Endothelial cell of coronary artery (primary cell): ENCODE measurements at places on chromosomes 7 and 10. TPM values are rescaled to one million over a fixed set of nuclear protein-coding genes. Genes with fewer than 3 reads are reported as not detected.

ATOH7 gene
- total RNA-seq: not detected in 2 replicates

NODAL gene
- total RNA-seq: not detected in 2 replicates

EPO gene
- not detected in 2 replicates for total RNA-seq

DNAJC9 gene
- total RNA-seq: 28.2 and 53.1 TPM in 2 replicates

LARP4B gene
- total RNA-seq: 28.4 and 34.7 TPM in 2 replicates

MAP3K8 gene
- total RNA-seq: 1.8 and 4.0 TPM in 2 replicates

WDR91 gene
- total RNA-seq: 3.0 and 4.1 TPM in 2 replicates

IL2RA gene
- total RNA-seq: not detected in 2 replicates

BNIP3 gene
- 39.2 and 120 TPM in 2 replicates for total RNA-seq

SUN3 gene
- not detected in 2 replicates for total RNA-seq

C7orf57 gene
- 0.09 TPM in 1 of 2 replicates, not detected in the other for total RNA-seq

HNRNPH3 gene
- 28.5 and 35.9 TPM in 2 replicates for total RNA-seq

CREB5 gene
- 1.7 and 3.5 TPM in 2 replicates for total RNA-seq

LIPK gene
- total RNA-seq: not detected in 2 replicates

GFRA1 gene
- total RNA-seq: 3.7 TPM in 1 of 2 replicates, not detected in the other

HSPA12A gene
- total RNA-seq: 0.28 and 0.45 TPM in 2 replicates

SRRM3 gene
- total RNA-seq: 0.45 and 1.3 TPM in 2 replicates

EVX1 gene
- not detected in 2 replicates for total RNA-seq

ASCC1 gene
- 23.0 and 26.9 TPM in 2 replicates for total RNA-seq

CUZD1 gene
- 0.54 and 1.0 TPM in 2 replicates for total RNA-seq

ZNF789 gene
- 5.7 and 7.0 TPM in 2 replicates for total RNA-seq

MYPN gene
- total RNA-seq: under 0.01 and 0.09 TPM in 2 replicates

HOXA5 gene
- total RNA-seq: 5.9 and 7.9 TPM in 2 replicates

ELFN1 gene
- 0.28 and 1.2 TPM in 2 replicates for total RNA-seq

UNCX gene
- total RNA-seq: not detected in 2 replicates

RPA3 gene
- 16.3 and 22.6 TPM in 2 replicates for total RNA-seq

DNAH11 gene
- 0.63 and 3.3 TPM in 2 replicates for total RNA-seq

TMEM176B gene
- 0.09 TPM in 1 of 2 replicates, not detected in the other for total RNA-seq

DDX50 gene
- total RNA-seq: 37.8 and 52.0 TPM in 2 replicates

TLX1 gene
- 0.18 TPM in 1 of 2 replicates, not detected in the other for total RNA-seq
